ENCODE measurements at places on chromosomes 12 and 14. TPM values are rescaled to one million over a fixed set of nuclear protein-coding genes. Genes with fewer than 3 reads are reported as not detected.

DNA sequence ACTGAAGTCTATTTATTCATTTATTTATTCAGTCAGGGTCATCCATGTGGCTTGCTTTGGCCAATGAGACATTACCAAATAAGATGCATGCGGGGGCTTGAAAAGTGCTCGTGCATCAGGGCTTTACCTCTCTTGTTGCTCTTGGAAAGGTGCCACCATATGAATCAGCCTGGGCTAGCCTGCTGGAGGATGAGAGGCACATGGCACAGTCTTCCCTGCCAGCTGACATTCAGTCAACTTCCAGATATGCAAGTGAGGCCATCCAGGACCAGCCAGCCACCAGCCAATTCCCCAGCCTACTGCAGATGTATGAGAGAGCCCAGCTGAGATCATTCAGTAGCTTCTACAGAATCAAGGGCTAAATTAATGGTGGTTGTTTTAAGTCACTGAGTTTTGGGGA, 105.2 kb upstream of the RPH3A start:
- no peak overlapping the region for H3K27ac ChIP-seq
- H3K4me3 ChIP-seq: no peak overlapping the region
- H3K27me3 ChIP-seq: no peaks in the 10 kb centered on the region
- H3K4me1 ChIP-seq: no peaks in the 10 kb centered on the region
- H3K36me3 ChIP-seq: no peaks in the 10 kb centered on the region
- no peak for DNase-seq

DNA sequence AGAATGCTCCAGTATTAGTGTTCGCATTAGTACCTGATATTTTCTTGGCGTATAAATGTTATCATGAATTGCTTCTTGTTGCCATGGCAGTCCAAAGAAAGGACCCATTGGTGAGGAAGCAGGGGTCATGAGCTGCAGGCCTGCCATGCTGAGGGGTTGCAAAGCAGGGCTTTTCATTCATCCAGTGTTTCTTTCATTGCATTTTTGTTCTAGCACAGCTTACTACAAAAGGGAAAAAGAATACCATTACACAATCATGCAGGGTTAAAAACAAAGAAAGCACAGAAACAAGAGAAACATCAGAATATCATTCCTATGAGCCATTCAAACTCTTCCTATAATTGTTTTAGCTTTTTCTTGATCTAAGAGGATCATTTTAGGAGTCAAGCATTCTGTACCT, 24.0 kb downstream of the DICER1 start:
- no peaks in the 10 kb centered on the region for H3K36me3 ChIP-seq

DNA sequence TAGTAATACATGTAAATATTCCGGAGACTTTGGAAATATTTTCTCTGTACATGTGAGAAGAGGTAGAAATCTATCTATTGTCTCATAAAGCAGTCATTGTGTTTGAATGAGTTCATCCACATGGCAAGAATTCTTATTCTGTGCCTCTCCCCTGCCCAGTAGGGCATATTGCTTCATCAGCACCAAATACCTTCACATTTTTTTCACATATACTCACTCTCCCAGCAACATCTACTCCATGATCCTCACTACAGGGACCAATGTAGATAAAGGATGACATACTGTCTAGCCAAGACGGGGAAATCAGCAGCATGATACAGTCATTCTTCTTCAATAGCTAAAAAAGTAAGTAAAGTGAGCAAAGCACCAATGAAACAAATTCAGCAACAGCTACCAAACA, 1.3 kb upstream of the TAS2R14 start:
- peaks cover 17% of the 10 kb centered on the region for H3K4me1 ChIP-seq
- H3K4me3 ChIP-seq: no peak overlapping the region
- H3K27me3 ChIP-seq: peaks cover 1% of the 10 kb centered on the region
- H3K27ac ChIP-seq: no peak overlapping the region

DNA sequence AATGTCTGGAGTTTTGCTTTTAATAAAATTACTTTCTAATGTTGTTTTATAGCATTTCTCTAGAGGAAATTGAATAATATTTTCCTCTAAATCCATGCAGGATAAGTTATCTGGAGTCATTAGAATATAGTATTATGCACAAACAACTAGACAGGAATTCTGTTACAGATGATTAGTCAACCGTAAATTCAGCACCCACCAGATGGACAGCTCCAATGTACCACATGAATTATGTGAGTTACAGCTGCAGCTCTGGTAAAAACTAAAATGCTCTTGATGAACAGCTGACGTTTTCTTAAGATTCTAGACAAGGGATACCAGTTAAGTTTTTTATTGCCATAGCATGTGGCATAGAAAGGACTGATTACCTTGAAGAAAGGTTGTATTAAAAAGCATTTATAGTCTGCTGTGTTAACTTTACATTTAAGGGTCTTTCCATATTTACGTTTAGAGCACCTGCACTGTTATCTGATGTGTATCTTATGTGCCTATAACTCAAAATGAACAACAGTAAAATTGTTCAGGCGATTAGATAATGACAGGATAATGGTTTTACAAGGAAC, 321.4 kb upstream of the LRFN5 start:
- H3K36me3 ChIP-seq: no peaks in the 10 kb centered on the region
- H3K27me3 ChIP-seq: no peaks in the 10 kb centered on the region
- peak; percentile 61 for DNase-seq
- no peaks in the 10 kb centered on the region for H3K4me1 ChIP-seq
- no peak overlapping the region for H3K27ac ChIP-seq

Gene PLEKHG7
- not detected for total RNA-seq
